ENCODE measurements at places on chromosomes 4 and X.

GRCh38 chr4:74095886-74096264 is 3.1 kb downstream of the CXCL2 start:
- DNase-seq, result no peak

GRCh38 chrX:46710425-46710824 is 48.5 kb downstream of the SLC9A7 start:
- no peak for DNase-seq

- no peak for DNase-seq
These were observed 74.1 kb upstream of the UCP1 start for GRCh38 chr4:140642674-140643437.

DNA sequence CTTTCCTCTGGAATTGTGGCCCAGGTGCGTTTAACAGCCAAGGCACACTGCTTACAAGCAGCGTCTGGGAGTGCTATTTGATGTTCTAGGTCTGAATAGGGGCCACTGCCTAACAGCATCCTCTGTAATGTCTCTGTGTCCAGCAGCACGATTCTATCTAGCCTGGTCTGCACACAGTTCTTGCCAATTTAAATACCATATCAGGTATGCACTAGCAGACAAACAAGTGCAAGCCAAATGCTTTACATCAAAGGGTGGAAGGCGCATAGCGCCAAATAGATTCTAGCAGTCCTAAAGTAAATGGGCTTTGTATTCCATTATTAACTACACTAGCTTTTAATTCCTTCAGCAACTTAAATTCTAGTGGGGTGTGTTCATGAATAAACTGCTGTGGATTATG is 15.8 kb upstream of the UGDH start:
- no peak for DNase-seq

GRCh38 chr4:1609901-1610790 is 74.0 kb downstream of the FAM53A start:
- DNase-seq, result no peak

DNA sequence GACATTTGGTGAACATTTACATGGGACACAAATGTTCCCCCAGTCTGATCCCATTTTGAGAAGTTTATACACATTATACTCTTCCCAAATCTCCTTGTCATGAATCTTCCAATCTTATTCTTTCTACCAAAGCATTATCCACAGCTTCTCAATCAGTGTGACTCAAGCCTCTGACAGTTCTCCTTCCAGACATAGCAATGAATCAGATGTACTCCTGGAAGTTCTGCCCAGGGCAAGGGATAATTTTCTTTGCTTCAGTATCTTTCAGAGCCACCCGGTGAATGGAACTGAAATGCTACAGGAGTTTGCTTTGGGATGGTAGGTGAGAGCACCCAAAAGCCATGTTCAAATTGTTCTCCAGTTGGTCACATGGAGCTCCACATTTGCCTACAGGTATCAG is 145.5 kb downstream of the ANXA5 start:
- no peak for DNase-seq

- DNase-seq, result peak; percentile 29
These were observed 53.1 kb downstream of the BMP2K start for GRCh38 chr4:78829296-78829695.

DNA sequence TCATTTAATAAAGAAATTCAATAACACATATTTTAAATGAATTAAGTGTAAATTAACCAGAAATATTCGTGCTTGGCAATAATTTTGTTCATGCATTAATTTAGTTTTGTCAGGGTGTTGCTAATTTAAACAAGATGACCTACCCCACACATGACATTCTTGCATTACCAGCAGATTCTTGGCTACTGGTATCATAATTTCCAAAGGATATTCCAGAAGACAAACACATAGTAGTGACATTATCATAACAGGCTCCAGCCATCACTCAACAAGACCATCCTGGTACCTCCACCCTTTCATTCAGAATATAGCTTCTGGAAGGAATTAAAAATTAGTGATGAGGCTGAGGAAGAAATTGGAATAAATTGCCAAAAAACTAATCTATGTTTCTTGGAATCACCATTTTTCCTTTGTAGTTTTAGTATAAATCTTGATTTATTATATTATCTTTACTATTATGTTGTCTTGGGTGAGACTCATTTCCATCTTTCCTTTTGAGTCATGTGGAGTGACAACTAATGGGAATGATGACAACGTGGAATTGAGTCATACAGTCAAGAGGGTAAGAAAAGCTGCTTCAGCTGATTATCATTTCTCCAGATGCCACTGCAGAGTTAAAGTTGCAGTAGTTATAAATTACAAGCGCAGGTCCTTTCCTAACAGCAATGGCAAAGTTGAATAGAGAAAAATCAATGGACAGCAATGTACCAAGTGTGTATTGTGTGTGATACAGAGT is 30.9 kb upstream of the HHIP start:
- DNase-seq, result no peak

- DNase-seq, result no peak
These were observed 358.3 kb downstream of the MAPK10 start for GRCh38 chr4:86001591-86001990.

DNA sequence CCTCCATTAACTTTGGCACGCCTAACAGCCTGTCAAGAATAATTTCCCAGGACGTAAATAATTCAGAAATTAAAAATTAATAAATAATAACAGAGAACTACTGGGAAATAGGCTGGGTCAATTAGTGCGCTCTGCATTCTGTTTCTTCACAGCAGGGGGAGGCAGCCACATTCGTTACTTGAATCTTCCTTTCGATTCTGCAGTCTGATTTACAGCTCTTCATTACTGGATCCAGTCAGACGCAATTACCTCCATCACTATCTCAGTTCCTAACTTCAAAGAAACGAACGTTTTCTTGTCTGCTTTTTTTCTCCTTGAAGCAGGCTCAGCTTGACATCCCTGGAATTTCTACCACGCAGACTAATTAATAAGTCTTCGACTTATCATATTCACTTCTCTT is 9.0 kb upstream of the RPL34 start:
- no peak for DNase-seq

GRCh38 chr4:147524601-147525000 is 43.7 kb downstream of the EDNRA start:
- no peak for DNase-seq

GRCh38 chr4:183858011-183858615 is 47.0 kb upstream of the STOX2 start:
- DNase-seq, result no peak

DNA sequence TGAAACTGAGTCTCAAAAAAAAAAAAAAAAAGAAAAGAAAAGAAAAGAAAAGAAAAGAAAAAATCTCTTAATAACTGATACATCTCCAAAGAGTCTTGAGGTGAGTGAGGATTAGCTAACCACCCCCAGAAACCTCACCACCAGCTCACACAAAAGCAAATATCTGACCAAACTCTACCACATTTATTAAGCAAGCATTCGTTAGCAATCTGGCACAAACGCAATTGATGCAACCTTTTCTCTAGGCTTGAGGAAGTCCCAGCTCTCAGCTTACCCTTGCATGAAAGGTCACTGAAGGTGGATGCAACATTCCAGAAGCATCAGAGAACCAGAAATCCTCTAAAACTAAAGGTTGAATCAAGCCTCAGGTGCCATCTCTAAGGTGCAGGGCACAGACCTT is 231.9 kb upstream of the BCOR start:
- no peak for DNase-seq

GRCh38 chr4:126627255-126627654 is 1005.5 kb upstream of the INTU start:
- DNase-seq, result no peak

- DNase-seq, result no peak
These were observed 14.3 kb upstream of the PDZD4 start for GRCh38 chrX:153844509-153845082.

- DNase-seq, result no peak
These were observed 118.2 kb downstream of the PPP3CA start for GRCh38 chr4:101229116-101229515.

DNA sequence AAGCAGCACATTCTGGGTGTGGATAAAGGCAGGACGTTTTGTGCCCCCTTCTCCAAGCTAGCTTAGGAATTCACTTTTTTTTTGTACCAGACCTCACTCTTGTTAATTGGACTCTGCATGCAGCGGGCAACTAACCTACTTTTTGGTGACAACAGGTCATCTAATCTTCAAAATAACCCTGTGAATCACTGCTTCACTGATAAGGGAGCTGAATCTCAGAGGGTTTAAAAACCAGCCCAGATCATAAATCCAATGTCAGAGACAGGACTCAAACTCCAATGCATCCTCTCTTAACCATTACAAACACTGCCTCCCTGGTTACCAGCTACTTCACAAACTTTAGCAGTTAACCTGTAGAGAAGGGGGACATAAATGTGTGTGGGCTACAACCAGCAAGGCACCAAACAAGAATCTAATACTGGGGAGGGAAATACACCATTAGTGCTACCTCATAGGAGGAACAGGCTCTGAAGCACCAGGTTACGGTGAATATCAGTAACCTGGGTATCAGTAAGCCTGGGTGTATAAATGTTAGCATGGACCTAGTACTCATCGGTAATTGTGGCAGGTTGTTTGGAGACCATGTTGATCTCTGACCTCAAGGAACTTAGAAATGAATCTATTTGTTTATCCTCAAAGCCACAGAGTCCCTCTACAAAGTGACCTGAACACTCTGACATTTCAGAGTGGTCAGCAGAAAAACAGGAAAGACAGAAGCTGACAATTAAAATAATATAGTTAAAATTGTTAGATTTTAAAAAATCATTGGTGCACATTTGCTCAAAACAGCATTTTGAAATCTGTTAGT is 2.6 kb downstream of the TIFA start:
- DNase-seq, result no peak

DNA sequence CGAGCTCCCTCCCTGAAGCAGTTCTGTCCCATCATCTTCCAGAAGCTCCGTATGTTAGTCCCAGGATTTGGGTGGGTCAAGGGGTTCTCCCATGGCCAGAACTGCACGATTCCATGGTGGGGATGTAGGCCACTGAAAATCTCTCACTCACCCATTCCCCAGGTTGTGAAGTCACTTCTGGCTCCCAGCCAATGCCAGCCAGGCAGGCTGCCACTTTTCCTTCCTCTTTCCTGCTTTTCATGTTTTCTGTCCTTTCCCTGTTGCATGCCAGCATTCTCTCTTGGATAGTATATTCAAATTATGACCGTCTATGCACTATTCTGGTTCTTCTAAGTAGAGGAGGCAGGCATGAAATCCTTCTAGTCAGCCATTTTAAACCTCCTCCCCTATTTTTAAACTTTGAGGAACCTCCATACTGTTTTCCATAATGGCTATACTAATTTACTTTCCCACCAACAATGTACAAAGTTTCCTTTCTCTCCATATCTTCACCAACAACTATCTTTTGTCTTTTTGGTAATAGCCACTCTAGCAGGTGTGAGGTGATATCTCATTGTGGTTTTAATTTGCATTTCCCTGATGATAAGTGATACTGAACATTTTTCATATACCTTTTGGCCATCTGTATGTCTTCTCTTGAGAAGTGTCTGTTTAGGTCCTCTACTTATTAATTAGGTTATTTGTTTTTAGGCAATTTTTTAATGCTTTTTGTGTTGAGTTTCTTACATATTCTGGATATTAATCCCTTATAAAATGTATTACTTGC is 182.1 kb upstream of the TET2 start:
- DNase-seq, result no peak
